H9 (cell line): ENCODE measurements at places on chromosomes 1 and 21. TPM values are rescaled to one million over a fixed set of nuclear protein-coding genes. Genes with fewer than 3 reads are reported as not detected.

The CD244 gene
- total RNA-seq, result not detected in 2 replicates

The UAP1 gene
- 25.8 and 26.9 TPM in 2 replicates for total RNA-seq

The KAZN gene
- total RNA-seq, result 6.1 and 7.6 TPM in 2 replicates

The FALEC gene
- not detected in 2 replicates for total RNA-seq

The ADAM30 gene
- not detected in 2 replicates for total RNA-seq

The NBPF8 gene
- 0.88 and 0.96 TPM in 2 replicates for total RNA-seq

The CR1 gene
- total RNA-seq, result 0.02 and 0.04 TPM in 2 replicates

The THEMIS2 gene
- 17.2 and 18.7 TPM in 2 replicates for total RNA-seq

The ZNF695 gene
- total RNA-seq, result 22.3 and 22.4 TPM in 2 replicates

The PLA2G4A gene
- 0.39 and 0.72 TPM in 2 replicates for total RNA-seq

The LACTBL1 gene
- total RNA-seq, result not detected in 2 replicates

The BRDT gene
- 0.15 TPM in 2 replicates for total RNA-seq

The ASCL5 gene
- 0.15 and 0.31 TPM in 2 replicates for total RNA-seq
